ENCODE measurements at places on chromosomes 5 and 9.
A peak's percentile ranks its signal among the peaks of the same experiment; 100 is the strongest.

DNA sequence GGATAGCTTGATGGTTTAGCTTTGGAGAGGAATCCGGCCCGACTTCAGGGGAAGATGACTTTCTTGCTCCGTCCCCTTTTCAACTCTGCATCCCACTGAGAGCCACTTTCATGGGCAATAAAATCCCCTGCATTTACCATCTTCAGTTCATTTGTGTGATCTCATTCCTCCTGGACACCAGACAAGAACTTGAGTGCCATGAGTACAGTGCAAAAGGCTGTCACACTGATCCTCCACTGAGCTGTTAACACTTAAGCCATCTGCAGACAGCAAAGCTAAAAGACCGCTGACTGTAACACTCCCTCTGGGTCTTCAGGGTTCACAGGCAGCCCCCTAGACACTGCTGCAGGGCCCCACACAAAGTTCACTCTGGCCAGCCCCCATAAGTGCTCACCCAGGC is 48.3 kb upstream of the TCERG1 start:
- no peak for DNase-seq

DNA sequence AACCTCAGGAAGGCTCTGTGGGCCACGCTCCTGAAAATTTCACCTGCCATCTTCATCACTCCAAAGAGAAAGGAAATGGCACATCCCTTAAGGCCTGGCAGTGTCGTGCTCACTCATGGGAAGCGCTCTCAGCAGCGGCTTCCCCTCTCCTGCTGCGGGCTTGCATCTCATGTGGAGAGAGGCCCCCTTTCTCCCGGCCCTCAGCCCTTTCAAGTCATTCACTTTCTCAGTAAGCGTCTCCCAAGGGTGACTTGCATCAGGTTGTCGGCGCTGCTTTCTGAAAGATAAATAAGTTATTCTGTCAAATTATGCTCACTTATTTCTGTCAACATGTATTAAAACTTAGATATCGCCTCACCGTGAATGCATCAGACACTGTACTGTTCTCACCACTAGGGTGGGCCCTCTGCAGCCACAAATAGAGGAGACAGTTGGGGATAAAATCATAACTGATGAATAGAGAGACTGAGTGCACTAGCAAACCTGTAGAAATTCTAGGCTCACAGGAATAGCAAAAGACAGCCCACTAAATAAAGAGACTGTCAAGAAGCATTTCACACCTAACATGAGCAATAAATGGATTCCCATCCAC is 174.6 kb downstream of the RFK start:
- DNase-seq = no peak

DNA sequence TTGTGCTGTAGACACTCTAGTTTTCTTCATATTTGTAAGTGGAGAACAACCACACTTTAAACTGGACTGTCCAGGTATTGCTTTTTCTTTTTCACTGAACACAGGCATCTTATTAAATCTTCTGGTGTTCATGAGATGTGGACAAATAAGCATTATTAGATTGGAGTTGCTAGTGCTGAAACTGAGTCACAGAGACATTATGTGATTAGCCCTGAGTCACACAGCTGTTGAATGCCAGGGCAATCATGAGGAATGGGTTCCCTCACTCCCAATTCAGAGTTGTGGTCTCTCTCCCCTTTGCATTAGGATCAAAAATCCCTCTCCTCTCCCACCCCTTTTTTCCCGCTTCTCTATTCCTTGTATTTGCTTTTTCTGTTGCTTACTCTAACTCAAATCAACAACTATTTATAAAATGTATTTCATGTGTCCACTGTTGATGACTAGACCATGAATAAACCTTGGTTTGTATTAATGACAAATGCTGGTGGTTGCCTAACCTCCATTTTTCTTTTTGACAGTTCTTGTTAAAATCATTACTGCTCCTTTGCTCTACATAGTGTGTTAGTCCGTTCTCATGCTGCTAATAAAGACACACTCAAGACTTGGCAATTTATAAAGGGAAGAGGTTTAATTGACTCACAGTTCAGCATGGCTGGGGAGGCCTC is 738.2 kb downstream of the BRINP1 start:
- no peak for DNase-seq

GRCh38 chr9:89112243-89112642 is 66.4 kb downstream of the SHC3 start:
- DNase-seq = no peak

DNA sequence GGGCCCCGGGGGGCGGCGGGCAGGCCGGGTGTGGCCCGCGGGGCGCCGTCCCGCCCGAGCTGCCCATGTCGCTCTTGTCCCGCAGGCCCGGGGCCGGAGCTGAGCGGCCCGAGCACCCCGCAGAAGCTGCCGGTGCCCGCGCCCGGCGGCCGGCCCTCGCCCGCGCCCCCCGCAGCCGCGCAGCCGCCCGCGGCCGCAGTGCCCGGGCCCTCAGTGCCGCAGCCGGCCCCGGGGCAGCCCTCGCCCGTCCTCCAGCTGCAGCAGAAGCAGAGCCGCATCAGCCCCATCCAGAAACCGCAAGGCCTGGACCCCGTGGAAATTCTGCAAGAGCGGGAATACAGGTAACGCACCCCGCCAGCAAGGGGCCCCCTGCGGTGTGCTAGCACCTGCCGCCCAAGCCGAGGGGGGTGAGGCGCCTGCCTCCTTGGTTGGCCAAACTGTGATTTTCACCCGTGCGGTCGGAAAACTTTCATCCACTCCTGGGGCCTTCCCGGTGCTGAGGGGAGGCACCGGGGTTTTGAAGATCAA is 32.1 kb downstream of the SMARCA2 start:
- no peak for DNase-seq

DNA sequence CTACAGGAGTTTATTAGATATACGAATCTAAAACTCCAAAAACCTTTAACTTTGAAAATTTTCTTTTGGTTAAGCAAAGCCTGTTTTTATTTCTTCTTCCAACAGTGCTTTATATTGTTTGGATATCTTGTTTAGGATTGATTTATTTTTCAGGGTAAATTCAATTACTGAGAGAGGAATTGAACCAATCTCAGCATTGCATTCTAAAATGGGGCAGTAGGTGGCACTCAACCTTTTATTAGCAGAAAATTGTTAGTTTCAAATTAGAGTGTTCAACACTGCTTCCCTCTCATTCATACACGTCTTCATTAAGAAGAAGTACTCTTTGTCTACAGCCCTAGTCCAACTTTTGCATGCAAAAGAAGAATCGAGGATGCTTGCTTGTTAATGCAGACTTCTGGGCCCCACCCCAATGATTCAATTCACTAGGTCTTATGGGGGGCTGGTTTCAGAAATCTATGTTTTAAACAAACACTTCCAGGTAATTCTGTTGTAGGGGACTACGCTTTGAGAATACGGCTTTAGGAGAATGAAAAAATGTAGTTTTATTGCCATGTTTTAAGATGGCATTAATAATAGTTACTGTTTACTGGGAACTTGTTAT is 26.6 kb downstream of the MRPL22 start:
- no peak for DNase-seq

DNA sequence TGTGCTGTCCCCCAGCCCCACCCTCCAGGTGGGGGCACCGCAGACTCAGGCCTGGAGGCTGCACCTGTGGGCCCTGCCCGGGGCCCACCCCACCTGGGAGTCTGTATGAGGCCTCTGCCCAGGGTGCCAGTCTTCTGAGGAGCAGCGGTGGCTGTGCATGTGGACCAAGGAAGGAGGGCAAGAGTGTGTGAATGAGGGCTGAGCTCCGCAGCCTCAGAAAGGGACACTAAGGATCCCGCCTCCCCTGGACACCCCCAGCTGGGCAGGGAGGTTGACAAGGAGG is 19.1 kb downstream of the FGD3 start:
- DNase-seq = no peak

DNA sequence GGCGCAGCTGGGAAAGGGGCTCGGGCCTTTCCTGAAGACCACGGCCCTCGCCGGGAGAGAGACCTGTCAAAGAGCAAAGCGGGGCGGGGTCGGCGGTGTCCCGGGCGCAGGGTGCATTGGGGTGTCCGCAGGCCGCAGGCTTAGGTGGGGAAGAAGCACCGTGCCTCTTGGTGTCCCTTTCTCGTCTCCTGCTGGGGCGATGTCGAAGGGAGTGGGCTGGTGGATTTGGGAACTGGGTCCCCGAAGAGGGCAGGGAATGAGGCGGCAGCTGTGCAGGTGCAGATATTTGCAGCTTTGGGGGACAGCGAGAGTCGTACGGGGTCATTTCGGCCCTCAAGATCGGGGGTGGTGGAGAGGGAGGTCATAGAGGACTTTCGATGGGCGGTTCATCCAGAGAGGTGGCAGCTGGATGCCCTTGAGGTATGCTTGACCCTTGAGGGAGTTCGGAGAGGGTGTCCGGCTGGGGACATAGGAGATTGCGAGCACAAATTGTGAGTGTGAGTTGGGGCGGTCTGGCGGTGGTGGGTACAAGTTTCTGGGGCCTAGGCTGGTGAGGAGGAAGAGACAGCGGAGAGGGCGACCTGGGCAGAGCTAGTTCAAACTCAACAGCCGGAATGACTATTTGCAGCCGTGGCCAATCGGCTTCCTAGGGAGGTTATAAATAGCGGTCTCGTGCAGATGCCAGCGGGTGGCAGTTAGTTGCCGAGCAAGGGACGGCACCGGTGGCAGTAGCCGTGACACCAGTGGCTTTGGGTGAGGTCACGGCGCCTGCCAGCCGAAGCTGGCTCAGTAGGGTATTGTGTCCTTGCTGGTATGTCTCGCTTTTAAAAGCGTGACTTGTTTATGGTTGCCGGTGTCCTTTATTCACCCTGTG is 601 bp downstream of the NNT start:
- DNase-seq = peak; percentile 57

- DNase-seq = no peak
These were observed 38.6 kb downstream of the EXOSC2 start for GRCh38 chr9:130732136-130732535.

- DNase-seq = no peak
These were observed 26.4 kb downstream of the FGF18 start for GRCh38 chr5:171445644-171446516.

DNA sequence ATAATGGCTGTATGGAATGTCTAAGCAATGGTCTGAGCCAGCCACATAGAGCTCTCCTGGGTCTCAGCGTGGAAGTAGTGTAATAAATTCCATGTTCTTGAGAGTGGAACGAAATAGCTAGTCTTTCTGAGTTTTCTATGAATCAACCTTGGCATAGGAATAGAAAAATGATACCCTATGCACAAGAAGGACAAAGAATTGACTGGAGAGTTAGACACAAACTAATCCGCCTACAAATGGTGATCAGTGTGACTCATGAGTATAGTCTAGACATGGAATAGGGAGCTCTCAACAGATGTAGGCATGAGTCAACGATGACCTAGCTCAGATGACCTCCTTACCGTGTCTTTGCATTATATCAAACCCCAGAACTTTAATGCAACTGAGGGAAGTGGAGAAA is 256.8 kb upstream of the GRIN3A start:
- no peak for DNase-seq

GRCh38 chr5:16577677-16578076 is 39.1 kb downstream of the RETREG1 start:
- DNase-seq = no peak

DNA sequence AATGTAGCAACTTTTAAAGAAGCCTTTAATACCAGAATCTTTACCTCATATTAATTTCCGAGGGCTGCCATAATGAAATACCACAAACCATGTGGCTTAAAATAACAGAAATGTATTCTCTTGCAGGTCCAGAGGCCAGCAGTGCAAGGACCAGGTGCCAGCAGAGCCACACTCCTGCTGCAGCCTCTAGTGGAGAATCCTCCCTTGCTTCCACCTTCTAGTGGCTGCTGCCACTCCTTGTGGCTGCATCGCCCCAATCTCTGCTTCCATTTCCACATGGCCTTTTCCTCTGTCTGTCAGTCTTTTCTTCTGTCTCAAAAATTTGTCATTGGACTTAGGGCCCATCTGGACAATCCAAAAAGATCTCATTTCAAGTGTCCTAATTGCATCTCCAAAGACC is 401.5 kb downstream of the EFNA5 start:
- DNase-seq = no peak

- DNase-seq = no peak
These were observed 37.1 kb upstream of the PPP1R2B start for GRCh38 chr5:156812959-156813358.

- no peak for DNase-seq
These were observed 47.9 kb downstream of the MFAP3 start for GRCh38 chr5:154086641-154087040.

DNA sequence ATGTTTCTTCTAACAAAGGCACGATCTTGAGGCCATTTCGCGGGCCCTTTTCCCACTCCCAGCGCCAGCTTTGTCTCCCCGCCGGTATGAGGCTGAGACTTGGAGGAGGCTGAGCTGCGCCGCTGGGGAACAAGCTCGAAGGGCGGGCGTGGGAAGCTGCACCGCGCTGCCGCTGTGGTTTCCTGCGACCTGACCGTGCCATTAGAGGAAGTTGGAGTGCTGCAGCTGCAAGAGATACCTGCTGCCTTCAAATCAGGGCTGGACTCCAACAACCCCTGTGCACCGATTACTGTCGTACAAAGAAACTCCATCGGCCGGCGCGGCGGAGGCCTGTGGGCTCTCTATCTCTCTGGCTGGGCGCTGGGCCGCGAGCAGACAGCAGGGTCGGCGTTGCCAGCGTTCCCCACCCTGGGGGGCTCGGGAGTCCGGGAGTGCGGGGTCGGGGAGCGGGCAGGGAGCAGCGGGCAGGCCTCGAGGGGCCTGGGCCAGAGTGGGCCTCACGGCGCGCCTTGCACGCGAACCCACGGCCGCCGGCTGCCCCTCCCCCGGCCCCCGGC is 1.3 kb upstream of the ERBIN start:
- DNase-seq = peak; percentile 61

GRCh38 chr5:178337334-178337741 is 104.7 kb upstream of the PHYKPL start:
- no peak for DNase-seq

DNA sequence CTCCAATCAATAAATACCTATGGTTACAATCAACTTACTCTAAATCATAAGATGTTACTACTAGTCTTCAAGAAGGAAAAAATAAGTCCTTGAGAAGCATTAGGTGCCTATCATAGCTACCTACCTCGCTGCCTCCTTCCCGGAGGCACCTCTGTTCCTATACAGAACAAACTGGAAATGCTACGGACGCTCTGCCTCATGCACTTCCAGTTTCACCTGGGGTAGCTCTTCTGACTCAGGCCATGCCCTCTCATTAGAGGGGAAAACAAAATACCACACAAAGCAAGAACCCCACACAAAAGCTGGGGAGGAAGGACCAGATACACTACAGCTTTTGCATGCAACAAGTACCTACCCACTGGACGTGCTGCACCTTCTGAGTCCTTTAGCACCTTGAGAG is 12.4 kb downstream of the SPRY4 start:
- no peak for DNase-seq

DNA sequence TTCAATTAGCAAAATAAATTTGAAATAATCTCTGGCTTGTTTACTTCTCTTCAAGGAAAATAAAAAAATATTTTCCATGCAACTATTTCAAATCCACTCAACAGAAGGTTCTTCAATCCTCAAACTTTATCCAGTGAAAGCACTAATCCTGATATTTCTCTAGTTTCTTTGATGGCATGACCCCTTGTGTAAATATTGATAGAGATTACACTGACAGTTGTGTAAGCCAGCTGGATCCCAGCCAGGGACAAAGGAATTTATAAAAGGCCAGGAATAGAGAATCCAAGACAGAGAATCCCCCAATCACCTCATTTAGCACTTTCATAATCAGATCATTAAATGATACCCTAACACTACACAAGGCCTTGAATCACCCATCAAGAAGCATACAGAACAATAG is 135.2 kb downstream of the GNA14 start:
- DNase-seq = no peak
